HT1080 (cell line): ENCODE measurements at places on chromosomes 1 and 21.

- no peak for DNase-seq
These were observed 222.0 kb downstream of the TRABD2B start for GRCh38 chr1:47774986-47775834.

GRCh38 chr1:154859786-154860155, 10.3 kb downstream of the KCNN3 start:
- no peak for DNase-seq

DNA sequence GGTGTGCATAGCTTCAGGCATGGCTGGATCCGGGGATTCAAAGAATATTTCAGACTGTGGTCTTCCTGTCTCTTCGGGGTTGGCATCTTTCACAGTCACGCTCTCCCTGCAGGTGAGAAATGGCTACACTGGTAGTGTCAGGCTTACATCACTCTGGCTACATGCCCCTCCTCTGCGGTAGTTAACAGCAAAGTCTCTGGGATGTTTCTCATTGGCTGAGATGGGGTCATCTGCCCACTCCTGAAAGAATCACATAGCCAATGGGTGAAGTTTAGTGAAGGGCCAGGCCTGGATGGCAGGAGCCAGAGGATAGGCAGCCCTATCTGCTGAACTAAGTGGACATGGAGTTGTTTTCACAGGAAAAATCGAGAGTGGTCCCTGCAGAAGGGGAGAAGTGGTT, 356.5 kb downstream of the MATN1 start:
- no peak for DNase-seq

DNA sequence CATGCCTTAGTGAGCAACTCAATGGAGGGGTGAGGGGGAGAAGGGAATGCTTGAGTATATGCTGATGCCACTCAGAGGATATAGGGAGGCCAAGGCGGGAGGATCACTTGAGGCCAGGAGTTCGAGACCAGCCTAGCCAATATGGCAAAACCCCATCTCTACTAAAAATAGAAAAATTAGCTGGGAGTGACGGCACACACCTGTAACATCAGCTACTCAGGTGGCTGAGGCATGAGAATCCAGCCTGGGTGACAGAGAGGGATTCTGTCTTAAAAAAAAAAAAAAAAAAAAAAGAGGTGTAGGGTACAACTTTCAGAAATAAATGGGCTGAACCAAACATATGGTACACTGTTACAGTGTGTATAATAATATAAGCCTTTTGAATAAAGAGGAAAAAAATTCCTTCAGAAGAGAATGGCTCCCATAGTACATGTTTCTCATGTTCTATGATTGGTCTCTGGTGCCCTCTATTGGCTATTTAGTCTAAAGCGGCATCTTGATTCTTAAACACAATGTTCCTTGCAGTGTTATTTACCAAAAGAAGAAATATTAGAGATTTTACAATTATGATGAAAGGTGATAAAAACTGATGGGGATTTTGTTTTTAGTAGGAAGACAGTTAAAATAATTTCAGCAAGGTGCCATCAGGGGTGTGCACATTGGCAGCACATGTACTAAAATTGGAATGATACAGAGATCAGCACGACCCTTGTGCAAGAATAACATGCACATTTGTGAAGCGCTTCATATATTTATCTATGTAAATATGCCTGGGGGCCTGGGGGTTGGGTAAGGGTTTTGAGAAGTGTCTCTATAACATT, 109.8 kb downstream of the PATJ start:
- peak; percentile 19 for DNase-seq

DNA sequence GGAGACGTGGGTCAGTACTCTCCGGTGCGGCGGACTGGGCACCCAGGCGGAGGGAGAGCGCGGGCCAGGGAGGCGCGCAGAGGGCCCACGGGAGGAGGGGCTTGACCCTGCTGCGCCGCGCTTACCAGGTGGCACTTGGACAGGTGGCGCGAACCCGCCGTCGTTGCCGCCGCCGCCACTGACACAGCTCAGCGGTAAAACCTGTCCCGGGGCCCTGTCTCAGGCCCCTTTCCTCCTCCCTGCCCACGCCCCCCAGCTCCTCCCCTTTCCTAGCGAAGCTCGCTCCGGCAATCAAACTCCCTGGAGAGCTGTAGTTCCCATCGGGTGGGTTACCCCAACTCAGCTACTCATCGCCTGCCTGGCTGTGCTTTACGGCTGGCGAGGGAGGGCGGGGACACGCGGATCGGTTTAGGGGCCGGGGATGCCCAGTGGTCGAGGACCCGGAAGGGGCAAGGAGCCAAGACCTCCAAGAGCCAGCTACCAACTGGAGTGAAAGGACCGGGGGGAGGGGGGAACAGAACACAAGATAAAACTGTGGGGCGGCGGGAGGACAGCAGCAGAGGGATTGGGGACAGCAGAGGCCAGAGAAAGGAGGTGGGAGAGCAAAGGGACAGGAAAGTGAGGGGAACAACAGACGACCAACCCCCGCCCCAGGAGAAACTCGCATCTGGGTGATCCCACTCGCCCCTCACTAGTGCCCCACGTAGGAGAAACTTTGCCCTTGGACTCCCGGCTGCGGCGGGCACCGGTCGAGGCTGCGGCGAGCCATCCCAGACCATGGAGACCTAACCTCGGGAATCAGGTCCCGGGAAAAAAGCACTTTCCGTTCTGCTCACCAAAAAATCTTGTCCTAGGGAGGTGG, 2.9 kb downstream of the GFI1 start:
- DNase-seq = no peak
